Breast epithelium (tissue), 4 donors: ENCODE measurements at places on chromosomes 13 and 19. TPM values are rescaled to one million over a fixed set of nuclear protein-coding genes. Genes with fewer than 3 reads are reported as not detected.

DNA sequence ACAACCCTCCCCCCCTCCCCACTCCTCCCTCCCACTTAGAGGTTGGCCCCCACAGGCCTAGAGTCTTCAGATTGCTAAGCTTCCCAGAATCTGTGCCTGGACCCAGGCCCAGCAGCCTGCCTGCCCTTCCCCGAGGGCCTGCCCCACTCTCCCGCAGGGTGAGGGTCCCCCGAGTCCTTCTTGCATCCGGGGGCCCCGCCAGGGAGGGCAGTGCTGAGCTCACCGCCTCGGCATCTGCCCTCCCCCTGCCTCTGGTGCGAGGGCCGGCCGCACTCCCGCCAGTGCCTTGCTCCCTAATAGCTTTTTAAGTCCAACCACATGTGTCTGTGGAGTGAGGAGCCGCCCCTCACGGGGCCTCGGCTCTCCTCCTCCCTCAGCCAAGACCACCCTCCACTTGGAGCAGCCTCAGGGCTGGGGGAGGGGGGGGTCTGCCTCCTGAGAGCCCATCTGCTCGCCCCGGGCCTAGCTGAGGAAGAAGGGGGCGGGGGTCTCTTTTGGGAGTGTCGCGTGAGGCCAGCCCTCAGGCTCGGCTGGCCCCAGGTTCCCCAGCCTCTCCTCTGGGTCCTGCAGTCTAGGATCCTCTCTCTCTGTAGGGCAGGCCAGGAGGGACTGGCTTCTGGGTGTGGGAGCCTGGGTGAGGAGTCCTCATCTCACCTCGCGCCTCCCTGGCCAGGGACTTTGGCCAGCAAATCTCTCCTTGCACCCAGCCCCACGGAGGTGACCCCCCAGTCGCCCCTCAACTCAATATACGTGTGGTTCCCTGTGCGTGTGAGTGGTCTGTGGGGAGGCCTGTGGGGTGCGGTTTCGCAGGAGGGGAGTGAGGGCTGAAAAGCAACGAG, 47.2 kb downstream of the LYL1 start:
- peak overlapping the region; percentile 17 for H3K4me3 ChIP-seq
- H3K27ac ChIP-seq, result peak overlapping the region; percentile 93
- no peaks in the 10 kb centered on the region for H3K27me3 ChIP-seq
- peaks cover 76% of the 10 kb centered on the region for H3K4me1 ChIP-seq

DNA sequence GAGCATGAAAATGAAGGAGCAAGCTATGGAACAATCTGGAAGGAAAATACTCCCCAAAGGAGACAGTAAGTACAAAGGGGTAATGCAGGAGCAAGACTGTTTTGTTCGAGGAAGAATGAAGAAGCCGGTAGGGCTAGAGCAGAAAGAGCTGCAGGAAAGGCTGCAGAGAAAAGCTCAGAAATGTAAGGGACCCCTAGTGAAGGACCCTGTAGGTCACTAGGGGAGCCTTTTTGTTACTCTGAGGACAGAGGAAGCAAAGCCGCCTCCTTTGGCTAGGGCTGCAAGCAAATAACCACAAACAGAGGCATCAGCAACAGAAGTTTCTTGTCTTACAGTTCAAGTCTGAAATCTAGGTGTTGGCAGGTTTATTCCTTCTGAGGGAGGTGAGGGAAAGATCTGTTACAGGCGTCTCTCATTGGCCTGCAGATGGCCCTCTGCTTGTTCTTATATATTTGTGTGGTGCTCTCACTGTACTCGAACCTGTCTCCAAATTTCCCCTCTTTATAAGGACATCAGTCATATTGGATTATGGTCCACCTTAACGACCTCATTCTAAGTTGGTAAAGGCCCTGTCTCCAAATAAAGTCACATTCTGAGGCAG, 362.3 kb downstream of the COG6 start:
- H3K27ac ChIP-seq, result no peak overlapping the region
- no peaks in the 10 kb centered on the region for H3K36me3 ChIP-seq
- no peaks in the 10 kb centered on the region for H3K4me1 ChIP-seq

- no peak overlapping the region for H3K4me3 ChIP-seq
- H3K4me1 ChIP-seq, result no peaks in the 10 kb centered on the region
- H3K36me3 ChIP-seq, result no peaks in the 10 kb centered on the region
- no peak for DNase-seq
- no peak overlapping the region for H3K27ac ChIP-seq
These were observed 13.7 kb downstream of the FGF9 start for GRCh38 chr13:21684576-21684975.

DNA sequence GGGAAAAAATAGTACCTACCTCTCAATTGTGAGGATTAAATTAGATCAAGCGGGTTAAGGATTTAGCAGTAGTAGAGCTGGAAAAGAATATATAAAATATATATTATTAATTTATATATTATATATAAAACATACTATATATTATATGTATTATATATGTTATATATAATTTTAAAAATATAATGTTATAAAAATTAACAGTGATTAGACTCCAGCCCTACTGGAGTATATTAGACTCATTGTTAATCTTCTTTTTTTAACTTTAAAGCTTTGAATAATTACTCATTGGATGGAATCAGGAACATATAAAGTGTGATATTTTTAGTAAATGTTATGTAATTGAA, 380 bp upstream of the MRPL54 start:
- peak overlapping the region; percentile 88 for H3K4me3 ChIP-seq
- no peaks in the 10 kb centered on the region for H3K4me1 ChIP-seq
- H3K36me3 ChIP-seq, result peaks cover 2% of the 10 kb centered on the region

GRCh38 chr19:5403968-5404640, 51.1 kb upstream of the ZNRF4 start:
- no peaks in the 10 kb centered on the region for H3K4me1 ChIP-seq
- peaks cover 13% of the 10 kb centered on the region for H3K27me3 ChIP-seq
- no peak overlapping the region for H3K4me3 ChIP-seq
- DNase-seq, result peak; percentile 33
- no peaks in the 10 kb centered on the region for H3K36me3 ChIP-seq

- no peak for DNase-seq
- no peak overlapping the region for H3K27ac ChIP-seq
- H3K27me3 ChIP-seq, result no peaks in the 10 kb centered on the region
- H3K4me3 ChIP-seq, result no peak overlapping the region
- H3K36me3 ChIP-seq, result no peaks in the 10 kb centered on the region
These were observed 10.3 kb downstream of the CELF5 start for GRCh38 chr19:3234800-3235199.

DNA sequence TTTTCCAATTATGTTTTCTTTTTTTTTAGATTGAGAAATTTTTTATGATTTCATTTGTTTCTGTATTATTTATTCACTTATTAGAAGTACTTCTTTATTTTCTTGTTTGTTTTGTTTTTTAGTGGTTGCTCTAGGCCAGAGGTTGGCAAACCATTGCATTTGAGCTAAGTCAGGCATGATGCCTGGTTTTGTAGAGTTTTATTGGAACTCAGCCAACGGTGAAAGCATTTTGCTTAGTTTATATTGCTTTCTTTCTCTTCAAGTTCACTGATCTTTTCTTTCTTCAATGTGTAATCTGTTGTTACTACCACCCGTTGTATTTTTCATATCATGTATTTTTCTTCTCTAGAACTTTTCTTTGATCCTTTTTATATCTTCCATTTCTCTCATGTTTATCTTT, 19.7 kb downstream of the ZNF567 start:
- no peaks in the 10 kb centered on the region for H3K4me1 ChIP-seq
- no peak for DNase-seq
- peaks cover 7% of the 10 kb centered on the region for H3K36me3 ChIP-seq
- no peaks in the 10 kb centered on the region for H3K27me3 ChIP-seq
- no peak overlapping the region for H3K27ac ChIP-seq
- no peak overlapping the region for H3K4me3 ChIP-seq

DNA sequence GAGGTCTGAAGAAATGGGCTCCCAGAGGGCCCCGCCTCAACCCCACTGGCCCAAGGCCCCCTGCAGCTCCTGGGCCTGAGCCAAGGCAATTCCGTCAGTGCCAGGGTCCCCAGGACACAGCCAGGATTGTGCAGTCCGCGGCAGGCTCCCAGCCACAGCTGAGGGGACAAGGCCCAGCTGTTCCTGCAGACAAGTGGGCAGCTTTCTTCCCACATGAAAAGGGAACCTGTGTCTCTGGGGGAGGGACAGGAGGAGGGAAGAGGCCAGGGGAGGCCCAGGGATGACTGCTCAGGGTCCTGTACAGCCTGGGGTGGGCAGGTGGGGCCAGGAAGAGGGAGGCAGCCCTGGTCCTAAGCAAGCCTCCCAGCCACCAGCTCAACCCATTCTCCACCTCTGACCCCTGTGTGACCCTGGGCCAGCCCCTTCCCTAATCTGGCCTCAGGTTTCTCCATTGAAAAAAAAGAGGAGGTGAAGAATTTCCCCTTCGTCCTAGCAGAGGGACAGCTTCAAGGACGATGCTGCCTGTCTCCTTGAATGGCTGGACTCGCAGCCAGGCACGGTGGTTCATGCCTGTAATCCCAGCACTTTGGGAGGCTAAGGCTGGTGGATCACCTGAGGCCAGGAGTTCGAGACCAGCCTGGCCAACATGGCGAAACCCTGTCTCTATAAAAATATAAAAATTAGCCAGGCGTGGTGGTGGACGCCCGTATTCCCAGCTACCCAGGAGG, 20.5 kb upstream of the VSTM2B start:
- H3K4me1 ChIP-seq, result no peaks in the 10 kb centered on the region
- DNase-seq, result no peak
- no peak overlapping the region for H3K4me3 ChIP-seq

GRCh38 chr13:69556540-69557196, 551.0 kb upstream of the ATXN8OS start:
- no peaks in the 10 kb centered on the region for H3K36me3 ChIP-seq
- H3K27ac ChIP-seq, result no peak overlapping the region
- H3K4me1 ChIP-seq, result no peaks in the 10 kb centered on the region
- H3K4me3 ChIP-seq, result no peak overlapping the region

DNA sequence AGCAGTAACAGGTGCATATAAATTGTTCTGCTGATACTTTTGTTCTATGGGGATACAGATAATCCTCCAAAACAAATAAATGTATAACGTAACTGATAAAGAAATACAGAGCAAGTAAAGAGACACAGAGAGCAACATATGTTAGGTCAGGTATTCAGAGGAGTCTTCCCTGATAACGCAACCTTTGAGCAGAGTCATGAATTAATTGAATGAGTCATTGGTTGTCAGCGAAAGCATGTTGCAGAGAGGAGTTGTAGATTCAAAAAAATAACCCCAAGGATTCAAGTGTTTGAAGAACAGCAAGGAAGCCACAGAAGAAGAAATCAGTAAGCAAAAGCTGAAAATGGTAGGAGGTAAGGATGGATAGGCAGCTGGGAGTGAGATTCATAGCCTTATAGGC, 245.2 kb downstream of the TBC1D4 start:
- no peak overlapping the region for H3K4me3 ChIP-seq
- H3K4me1 ChIP-seq, result no peaks in the 10 kb centered on the region
- no peak overlapping the region for H3K27ac ChIP-seq
- H3K36me3 ChIP-seq, result no peaks in the 10 kb centered on the region
- H3K27me3 ChIP-seq, result no peaks in the 10 kb centered on the region

DNA sequence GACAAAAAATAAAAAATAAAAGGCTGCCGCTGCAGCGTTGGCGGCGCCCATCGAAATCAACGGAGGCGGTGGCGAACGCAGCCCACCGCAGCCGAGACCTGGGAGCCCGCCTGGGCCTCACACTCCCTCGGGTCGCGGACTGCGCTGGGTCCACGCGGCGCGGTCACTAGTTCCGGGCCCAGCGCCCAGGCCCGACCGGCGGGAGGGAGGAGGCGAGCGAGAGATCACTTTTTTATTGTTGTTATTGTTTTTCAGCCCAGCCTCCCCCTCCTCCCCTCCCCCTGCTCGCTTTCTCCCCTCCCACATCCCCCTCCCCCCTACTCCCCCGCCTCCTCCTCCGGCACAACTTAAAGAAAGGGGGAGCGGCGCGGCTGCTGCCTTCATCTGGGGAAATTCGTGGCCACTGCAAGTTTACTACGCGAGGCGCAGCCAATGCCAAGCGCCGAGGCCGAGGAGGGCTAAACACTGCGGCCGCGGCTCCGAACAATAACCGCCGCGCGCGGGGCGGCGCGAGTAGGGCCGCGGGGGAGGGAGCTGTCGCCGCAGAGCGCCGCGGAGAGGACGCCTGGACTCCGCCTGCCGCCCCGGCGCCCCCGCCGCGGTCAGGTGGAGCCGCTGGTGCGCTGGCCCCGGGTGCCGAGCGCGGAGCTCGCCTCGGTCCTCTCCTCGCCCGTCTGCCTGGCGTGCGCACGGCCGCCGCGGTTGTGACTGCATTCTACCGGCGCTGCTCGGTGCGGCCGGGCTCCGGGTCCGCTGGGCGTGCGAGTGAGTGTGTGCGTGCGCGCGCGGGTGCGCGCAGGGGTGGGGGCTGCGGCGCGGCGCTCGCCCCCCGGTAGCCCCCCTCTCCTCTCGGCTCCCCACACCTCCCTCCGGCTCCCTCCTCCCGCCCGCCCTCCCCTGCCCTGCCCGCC, 505 bp upstream of the ZIC2 start:
- H3K27me3 ChIP-seq, result peaks cover 98% of the 10 kb centered on the region
- peak overlapping the region; percentile 50 for H3K4me3 ChIP-seq
- no peaks in the 10 kb centered on the region for H3K36me3 ChIP-seq
- H3K27ac ChIP-seq, result no peak overlapping the region

DNA sequence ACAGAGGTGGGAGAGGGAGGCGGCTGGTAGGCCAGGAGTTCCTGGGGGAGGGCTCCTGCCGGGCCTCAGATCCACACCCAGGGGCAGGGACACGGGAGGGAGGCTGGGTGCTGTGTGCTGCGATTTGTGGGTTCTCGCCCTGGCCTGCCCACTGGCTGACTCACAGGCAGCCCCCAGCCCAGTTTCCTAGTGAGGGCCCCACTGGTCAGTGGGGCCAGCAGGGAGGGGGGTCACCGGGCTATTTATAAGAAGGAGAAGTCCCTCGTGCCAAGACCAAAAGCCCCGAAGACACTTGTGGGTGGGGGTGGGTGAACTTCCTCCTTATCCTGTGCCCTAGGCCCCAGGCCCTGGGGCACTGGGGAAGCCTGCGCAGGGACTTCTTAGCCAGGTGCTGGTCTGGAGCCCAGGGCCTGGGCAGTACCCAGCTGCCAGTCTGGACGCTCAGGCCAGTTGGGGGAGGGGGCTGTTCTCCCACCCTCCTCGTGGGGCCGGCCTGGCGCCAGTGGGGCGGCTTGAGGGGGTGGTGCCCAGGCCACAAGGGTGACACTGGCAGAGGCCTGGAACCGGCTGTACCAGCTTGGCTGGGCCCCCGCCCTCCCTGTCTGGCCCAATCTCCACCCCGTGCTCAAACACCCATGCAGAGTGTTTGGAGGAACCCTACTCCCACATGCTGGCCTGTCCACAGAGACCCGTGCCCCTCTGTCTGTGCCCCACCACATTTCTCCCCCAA, 5.0 kb upstream of the JUNB start:
- peaks cover 18% of the 10 kb centered on the region for H3K4me1 ChIP-seq
- no peak overlapping the region for H3K4me3 ChIP-seq
- DNase-seq, result peak; percentile 87
- no peaks in the 10 kb centered on the region for H3K36me3 ChIP-seq
- no peaks in the 10 kb centered on the region for H3K27me3 ChIP-seq

BEST2 gene
- total RNA-seq, result not detected

KIR2DL1 gene
- not detected for total RNA-seq

ATP1A3 gene
- total RNA-seq, result not detected

ZNF256 gene
- total RNA-seq, result 7.5 TPM

HSD17B14 gene
- 18.6 TPM for total RNA-seq
